Right atrium auricular region (tissue), 2 donors: ENCODE measurements at places on chromosomes 11 and 22. TPM values are rescaled to one million over a fixed set of nuclear protein-coding genes. Genes with fewer than 3 reads are reported as not detected.

DNA sequence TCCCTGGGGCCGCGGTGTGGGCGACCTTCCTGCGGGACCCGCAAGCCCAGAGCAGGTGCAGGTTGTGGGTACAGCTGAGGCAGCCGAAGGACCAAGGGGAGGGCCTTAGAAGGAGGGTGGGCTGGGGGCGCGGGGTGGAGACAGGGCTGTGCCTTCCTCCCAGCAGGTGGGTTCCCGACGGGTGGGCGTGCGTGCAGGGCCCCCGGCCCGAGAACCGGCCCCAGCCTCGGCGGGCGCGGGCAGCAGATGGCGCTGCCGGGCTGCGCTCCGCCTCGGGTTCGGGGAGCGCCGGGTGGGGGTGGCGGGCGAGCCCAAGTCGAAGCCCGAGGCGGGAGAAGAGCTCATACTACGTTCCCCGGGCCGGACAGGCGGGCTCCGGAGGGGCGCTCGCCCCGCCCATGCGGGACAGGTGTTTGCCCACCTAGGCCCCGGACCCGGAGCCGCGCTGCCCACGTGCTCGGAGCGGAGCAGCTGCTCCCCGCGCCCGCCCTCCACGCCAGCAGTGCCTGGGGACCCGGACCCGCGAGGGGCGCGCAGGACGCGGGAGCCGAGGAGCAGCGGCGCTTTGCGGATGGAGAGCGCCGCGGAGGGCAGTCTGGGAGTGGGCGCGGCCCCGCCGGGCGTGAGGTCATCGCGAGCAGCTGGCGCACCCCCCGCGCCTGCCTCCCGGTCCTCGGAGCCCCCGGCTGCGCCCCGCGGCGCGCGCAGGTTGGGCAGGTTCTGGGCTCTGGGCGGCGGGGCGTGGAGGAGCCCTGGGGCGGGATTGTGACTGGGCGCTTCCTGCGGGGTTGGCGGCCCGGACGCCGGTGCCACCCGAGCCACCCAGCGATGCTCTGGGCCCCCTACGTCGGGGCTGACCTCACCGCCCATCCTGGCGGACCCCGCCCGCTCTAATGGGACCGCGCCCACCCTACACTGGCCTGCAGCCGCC lies 25.3 kb downstream of the DUSP8 start:
- H3K36me3 ChIP-seq: no peaks in the 10 kb centered on the region
- H3K27ac ChIP-seq: peak overlapping the region; percentile 85
- H3K27me3 ChIP-seq: peaks cover 9% of the 10 kb centered on the region
- DNase-seq: no peak
- peak overlapping the region; percentile 43 for H3K4me3 ChIP-seq

DNA sequence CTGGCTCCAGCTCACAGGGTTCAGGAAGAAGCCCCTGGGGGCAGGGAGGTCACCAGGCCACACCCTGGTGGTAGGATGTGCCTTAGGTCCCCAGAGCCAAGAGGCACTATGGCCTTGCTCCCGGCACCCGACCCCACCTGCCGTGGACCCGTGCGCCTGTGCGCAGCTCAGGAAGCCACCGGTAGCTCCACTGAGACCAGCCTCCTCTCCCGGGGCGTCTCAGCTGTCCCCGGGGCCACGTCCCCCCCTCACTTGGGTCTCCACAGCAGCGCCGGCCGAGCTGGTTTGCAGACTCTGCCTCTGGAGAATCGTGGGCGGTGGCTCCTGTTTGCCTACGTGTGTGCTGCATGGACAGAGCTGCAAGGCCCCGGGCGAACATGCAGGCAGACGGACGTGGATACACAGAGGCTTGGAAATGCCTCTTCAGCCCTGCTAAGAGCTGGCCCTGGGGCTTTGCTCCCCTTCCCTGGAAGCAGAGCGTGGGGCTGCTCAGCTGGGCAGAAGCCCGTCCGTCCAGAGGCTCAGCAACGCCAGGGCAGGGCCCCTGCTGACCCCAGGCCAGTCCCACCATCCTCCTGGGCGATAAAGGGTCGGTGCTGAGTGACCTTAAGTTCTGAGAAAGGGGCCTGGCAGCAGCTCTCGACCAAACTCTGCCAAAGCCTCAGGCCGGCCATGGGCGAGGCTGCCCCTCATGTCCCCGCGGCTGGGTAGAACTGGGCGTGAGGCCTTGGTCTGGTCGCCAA lies 15.3 kb upstream of the MUC5B start:
- no peaks in the 10 kb centered on the region for H3K36me3 ChIP-seq
- H3K27me3 ChIP-seq: no peaks in the 10 kb centered on the region
- H3K27ac ChIP-seq: no peak overlapping the region

Gene KRTAP5-6
- not detected for total RNA-seq

DNA sequence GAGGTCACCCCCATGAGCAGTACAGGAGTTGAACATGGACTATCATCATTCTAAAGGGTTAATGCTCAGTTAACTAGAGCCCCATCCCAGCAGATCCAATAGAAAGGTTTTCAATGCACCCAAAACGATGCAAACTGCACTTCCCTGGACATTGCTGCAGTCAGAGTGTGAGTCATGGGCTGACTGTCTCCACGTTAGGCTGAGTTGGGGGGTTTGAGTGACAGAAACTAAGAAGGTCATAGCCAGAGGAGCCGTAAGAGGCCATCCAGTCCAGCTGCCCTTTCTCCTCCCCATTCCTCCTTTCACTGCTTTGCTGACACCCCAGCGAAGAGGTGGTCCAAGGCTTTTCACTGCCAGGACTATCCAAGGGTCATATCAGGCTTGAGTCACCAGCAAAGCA lies 10.5 kb upstream of the OR2AT4 start:
- H3K4me3 ChIP-seq: no peak overlapping the region
- no peaks in the 10 kb centered on the region for H3K4me1 ChIP-seq
- no peaks in the 10 kb centered on the region for H3K36me3 ChIP-seq

DNA sequence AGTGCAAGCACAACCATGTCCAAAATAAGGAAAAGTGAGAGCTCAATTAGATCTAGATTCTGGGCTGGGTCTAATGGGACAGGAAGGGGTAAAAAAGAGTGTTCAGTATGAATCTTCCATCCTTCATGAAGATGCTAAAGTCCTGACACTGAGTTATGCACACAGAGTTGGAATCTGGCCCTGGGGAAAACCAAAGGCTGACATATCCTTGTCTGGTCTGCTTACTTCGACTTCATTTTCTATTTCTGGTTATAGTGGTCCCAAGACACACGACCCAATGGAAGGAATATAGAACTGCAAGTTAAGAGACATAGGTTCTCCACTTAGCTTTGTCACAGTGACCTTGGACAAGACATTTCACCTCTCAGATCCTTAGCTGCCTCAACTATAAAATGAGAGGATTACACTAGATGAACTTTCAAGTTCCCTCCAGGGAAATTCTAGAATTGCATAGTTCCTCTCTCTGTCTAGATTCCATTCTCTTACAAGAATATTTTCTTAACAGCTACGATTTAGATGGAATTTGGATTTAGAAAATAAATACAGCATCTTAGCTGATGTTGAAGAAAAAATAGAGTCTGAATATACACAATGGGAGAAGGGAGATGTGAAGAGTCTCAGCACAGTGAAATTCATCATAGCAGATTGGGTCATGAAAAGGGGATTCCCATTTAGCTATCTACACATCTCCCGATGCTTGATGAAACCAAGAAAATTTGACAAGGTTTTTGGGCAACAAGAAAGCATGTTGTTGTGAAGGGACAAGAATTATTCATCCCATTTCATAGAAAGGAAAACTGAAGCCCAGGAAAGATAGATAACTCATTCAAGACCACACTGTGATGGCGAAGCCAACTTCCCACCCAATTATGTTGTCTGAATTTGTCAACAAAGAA lies 3.3 kb downstream of the BLID start:
- no peak for DNase-seq
- H3K4me3 ChIP-seq: no peak overlapping the region
- H3K36me3 ChIP-seq: no peaks in the 10 kb centered on the region
- H3K27ac ChIP-seq: no peak overlapping the region
- no peaks in the 10 kb centered on the region for H3K27me3 ChIP-seq

DNA sequence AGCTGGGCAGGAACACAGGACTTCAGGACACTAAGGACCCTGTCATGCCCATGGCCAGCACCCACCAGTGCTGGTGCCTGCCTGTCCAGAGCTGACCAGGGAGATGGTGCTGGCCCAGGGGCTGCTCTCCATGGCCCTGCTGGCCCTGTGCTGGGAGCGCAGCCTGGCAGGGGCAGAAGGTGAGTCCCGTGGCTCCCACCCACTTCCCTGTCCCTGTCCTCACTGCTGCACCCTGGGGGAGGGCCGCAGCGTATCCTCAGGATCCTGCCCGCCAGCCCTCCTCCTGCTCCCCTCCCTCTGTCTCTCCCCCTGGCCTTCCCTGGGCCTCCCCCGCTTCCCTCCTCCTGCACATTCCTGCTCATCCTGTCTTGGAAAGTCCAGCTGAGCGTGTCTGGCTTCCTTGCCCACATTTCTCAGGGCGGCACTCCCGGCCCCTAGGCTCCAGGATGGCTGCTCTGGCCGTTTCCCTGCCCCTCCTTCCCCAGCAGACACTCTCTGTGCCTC lies 8.7 kb downstream of the CSF2RB start:
- H3K27ac ChIP-seq: no peak overlapping the region
- H3K4me1 ChIP-seq: no peaks in the 10 kb centered on the region
- no peaks in the 10 kb centered on the region for H3K36me3 ChIP-seq
- H3K4me3 ChIP-seq: no peak overlapping the region
- DNase-seq: peak; percentile 36

Gene MMP8
- total RNA-seq: 0.41 TPM

Gene OR5M10
- total RNA-seq: not detected

DNA sequence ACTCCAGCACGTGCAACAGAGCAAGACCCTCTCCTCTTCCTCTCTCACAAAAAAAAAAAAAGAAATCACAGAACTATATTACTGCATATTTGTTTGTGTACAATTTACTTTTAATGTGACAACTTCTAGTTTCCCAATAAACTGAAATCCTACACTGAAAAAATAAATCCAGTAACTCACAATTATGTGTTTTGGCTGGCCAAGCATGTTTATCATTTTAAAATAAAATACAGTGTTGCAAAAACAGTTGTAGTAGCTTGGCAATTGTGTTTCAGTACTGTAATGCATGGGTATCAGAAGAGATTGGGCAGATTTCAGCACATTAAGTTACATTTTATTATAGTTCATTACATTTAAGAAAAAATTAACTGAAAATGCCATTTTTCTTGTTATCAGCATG lies 344.9 kb downstream of the ETS1 start:
- H3K27me3 ChIP-seq: no peaks in the 10 kb centered on the region
- H3K4me3 ChIP-seq: no peak overlapping the region
- H3K4me1 ChIP-seq: no peaks in the 10 kb centered on the region

DNA sequence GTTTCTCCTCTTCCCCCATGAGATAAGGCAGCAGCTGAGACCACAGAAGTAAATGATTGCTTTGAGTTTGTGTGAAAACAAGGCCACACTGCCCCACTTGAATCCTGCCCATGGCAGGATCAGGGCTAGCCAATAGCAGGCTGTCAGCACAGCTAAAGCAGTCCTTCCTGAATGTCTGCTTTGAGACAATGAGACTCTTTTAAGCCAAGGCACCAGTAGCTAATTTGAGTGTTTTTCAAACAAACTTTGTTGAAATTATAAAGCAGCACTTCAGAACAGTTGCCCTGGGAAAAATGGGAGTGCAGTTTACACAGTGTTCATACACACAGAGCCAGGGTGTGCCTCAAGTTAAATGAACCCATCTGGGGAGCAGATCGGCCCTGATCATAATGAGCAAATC lies 103.5 kb upstream of the OR5AK2 start:
- no peaks in the 10 kb centered on the region for H3K36me3 ChIP-seq
- no peaks in the 10 kb centered on the region for H3K27me3 ChIP-seq
- peaks cover 7% of the 10 kb centered on the region for H3K4me1 ChIP-seq
- H3K27ac ChIP-seq: no peak overlapping the region
- no peak overlapping the region for H3K4me3 ChIP-seq
- no peak for DNase-seq

GRCh38 chr11:19766206-19766605 lies 53.6 kb downstream of the NAV2 start:
- no peak overlapping the region for H3K27ac ChIP-seq
- no peaks in the 10 kb centered on the region for H3K36me3 ChIP-seq
- H3K27me3 ChIP-seq: no peaks in the 10 kb centered on the region
- no peak overlapping the region for H3K4me3 ChIP-seq
- no peak for DNase-seq

DNA sequence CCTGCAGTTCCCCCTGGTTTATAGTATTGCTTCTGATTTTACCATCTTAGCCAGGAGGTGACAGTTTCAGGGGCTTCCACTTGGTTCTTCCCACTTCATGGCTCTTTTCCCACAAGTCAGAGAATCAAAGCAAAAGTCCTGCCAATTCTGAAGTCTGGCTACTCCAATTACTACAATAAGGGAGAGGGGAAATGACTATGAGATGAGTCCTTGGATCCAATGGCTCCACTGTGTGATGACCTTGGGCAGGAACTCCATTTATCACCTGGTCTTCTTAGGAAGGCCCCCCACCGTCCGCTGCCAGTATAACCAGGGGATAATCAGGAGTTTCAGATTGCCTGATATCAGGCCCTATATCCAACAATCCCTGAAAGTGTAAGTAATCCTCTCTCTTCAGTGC lies 31.6 kb upstream of the CCND1 start:
- no peaks in the 10 kb centered on the region for H3K4me1 ChIP-seq
- no peak overlapping the region for H3K4me3 ChIP-seq
- no peaks in the 10 kb centered on the region for H3K27me3 ChIP-seq
- DNase-seq: no peak
- no peak overlapping the region for H3K27ac ChIP-seq

DNA sequence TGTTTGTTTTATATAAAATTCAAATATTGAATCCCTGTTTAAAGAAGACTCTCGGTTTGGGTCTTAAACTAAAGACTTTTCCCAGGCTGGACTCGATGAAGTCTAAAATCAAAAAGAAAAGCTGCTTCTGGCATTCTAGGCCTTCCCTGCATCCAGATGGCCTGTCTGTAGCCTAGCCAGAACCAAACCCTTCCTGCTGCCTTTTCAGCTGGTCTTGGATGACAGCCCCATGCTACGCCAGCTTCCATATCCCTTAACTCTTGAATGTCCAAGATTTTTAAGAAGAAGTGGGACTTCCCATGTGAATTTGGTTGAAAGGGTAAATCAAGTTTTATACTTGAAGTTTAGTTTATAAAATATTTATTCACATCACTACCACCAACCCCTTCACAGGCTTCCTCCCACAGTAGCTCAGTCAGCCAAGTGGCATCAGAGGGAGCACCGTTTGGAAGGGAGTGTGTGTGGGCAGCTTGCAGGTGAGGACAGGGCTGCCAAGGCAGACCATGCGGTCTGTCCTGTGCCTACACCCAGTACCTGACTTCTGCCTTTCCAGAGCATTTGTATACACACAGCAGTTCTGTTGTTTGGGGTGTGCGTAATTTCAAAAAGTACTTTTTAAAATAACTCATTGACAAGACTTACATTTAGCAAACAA lies 18.2 kb upstream of the PSMA1 start:
- no peaks in the 10 kb centered on the region for H3K36me3 ChIP-seq
- no peak overlapping the region for H3K4me3 ChIP-seq
- DNase-seq: no peak

Gene SCGB2A2
- not detected for total RNA-seq

GRCh38 chr11:2869561-2870427 lies 15.8 kb downstream of the CDKN1C start:
- H3K27me3 ChIP-seq: no peaks in the 10 kb centered on the region
- no peak overlapping the region for H3K4me3 ChIP-seq
- H3K36me3 ChIP-seq: no peaks in the 10 kb centered on the region

Gene BTG4
- total RNA-seq: not detected

GRCh38 chr22:39081016-39081415 lies 3.9 kb downstream of the APOBEC3G start:
- H3K27ac ChIP-seq: no peak overlapping the region
- no peaks in the 10 kb centered on the region for H3K27me3 ChIP-seq
- no peaks in the 10 kb centered on the region for H3K36me3 ChIP-seq
- H3K4me3 ChIP-seq: no peak overlapping the region

Gene BRSK2
- 0.51 TPM for total RNA-seq

GRCh38 chr11:37963440-37963839 lies 1365.4 kb upstream of the RAG2 start:
- no peak overlapping the region for H3K4me3 ChIP-seq
- H3K4me1 ChIP-seq: no peaks in the 10 kb centered on the region
- no peak for DNase-seq
- H3K36me3 ChIP-seq: no peaks in the 10 kb centered on the region
